ENCODE measurements at places on chromosomes 13 and 19.

GRCh38 chr13:76758257-76758656, 127.9 kb downstream of the KCTD12 start:
- no peak for DNase-seq

DNA sequence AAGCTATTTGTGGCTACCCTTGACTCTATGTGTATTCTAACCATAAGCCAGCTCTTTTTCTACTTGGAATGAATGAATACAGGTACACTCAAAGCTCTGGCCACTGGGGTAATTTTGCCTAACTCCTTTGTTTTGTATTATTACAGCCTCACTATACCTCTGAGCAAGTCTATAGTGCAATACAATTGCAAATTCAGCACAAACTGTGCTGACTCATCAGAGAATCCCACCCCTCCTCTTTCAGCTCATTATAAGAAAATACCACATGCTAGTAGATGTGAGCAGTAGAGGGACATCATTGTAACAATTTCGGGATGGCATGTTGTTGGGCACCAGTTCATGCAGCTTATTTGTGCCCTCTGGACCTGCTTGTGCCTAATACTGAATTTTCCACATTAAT, 1382.2 kb downstream of the SLITRK5 start:
- DNase-seq = no peak

GRCh38 chr13:103192511-103193135, 126.4 kb upstream of the SLC10A2 start:
- DNase-seq = no peak

- DNase-seq = no peak
These were observed 7.9 kb upstream of the ELL start for GRCh38 chr19:18529782-18530181.
